ENCODE measurements at places on chromosomes 5 and 9. TPM values are rescaled to one million over a fixed set of nuclear protein-coding genes. Genes with fewer than 3 reads are reported as not detected.

DNA sequence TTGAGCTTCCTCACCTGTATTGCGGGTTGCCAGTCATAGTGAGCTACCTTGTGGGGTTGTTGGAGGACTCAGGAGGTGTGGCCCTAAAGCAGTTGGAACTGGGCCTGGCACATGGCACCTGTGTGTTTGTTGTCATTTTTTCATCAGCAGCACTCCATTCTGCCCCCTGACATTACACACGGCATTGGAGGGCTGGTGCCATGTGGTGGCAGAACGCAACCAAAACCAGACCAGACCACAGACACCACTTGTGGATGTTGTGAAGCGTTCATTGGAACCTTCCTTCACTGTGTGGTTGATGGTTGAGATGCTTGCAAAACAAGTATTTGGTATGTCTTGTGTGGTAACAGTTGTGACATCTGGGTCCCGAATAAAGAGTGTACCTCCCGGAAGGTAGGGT, 113.2 kb upstream of the ERCC6L2 start:
- DNase-seq: no peak
- H3K36me3 ChIP-seq: no peaks in the 10 kb centered on the region
- no peaks in the 10 kb centered on the region for H3K27me3 ChIP-seq
- no peak overlapping the region for H3K4me3 ChIP-seq
- no peak overlapping the region for H3K27ac ChIP-seq

The DRD1 gene
- not detected for total RNA-seq

GRCh38 chr9:112437406-112437805, 49.2 kb upstream of the KIAA1958 start:
- H3K36me3 ChIP-seq: peaks cover 7% of the 10 kb centered on the region
- no peaks in the 10 kb centered on the region for H3K4me1 ChIP-seq
- DNase-seq: no peak
- no peak overlapping the region for H3K4me3 ChIP-seq

DNA sequence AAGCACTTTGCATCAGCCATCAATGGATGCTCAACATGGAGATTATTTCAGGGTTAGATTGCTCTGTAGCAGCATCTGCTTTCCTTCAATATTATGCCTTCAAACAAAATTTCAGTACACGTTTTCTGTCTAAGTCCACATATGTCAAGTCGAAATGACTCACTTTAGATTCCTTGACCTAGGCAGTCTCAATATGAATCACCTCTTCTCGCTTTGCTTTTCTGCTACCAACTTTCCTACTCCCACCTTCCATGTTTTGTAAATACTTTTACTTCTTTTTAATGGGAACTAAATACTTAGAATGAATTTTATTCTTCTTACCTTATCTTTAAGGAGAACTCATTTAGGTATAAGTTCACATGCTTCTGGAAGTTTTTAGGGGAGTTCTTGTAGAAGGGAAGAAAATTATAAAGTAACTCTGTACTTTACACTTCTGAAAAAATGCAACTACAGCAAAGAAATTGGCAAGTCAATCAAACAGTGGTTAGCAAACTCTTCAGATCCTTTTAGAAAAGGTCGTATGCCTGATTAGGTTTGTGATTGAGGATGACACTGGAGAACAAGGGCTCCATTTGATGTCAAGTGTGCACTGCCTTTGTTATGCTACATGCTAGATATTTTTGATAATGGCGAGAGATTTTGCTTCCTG, 478.5 kb upstream of the SMARCA2 start:
- H3K27ac ChIP-seq: no peak overlapping the region
- no peak overlapping the region for H3K4me3 ChIP-seq
- no peak for DNase-seq
- no peaks in the 10 kb centered on the region for H3K36me3 ChIP-seq
- H3K27me3 ChIP-seq: no peaks in the 10 kb centered on the region
- no peaks in the 10 kb centered on the region for H3K4me1 ChIP-seq

Measured in GM23248 (cell line).